ENCODE measurements at places on chromosomes 7 and 10. TPM values are rescaled to one million over a fixed set of nuclear protein-coding genes. Genes with fewer than 3 reads are reported as not detected.
A peak's percentile ranks its signal among the peaks of the same experiment; 100 is the strongest.

DNA sequence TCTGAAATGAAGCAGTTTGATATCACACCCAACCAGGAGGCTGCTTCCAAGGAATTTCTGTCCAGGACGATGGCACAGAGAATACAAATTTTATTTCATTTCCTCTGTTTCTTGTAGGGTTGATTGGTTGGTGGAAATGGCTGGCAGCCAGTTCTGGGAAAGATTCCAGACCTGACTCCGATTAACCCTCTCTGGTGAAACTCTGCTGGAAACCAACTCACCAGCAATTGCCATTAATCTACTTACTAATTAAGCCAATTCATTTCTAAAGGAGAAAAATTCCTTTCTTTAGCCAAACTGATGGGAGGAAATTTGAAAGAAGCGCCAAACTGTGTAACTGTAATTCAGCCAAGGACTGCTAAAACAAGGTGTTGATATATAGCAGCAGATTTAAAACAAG is 10.7 kb downstream of the PTF1A start:
- H3K4me3 ChIP-seq: no peak overlapping the region
- H3K27ac ChIP-seq: no peak overlapping the region
- H3K27me3 ChIP-seq: peaks cover 99% of the 10 kb centered on the region
- DNase-seq: peak; percentile 21

- H3K27ac ChIP-seq: no peak overlapping the region
- no peaks in the 10 kb centered on the region for H3K27me3 ChIP-seq
- no peaks in the 10 kb centered on the region for H3K36me3 ChIP-seq
Measured at GRCh38 chr10:34880817-34881216, 65.7 kb upstream of the PARD3 start.

DNA sequence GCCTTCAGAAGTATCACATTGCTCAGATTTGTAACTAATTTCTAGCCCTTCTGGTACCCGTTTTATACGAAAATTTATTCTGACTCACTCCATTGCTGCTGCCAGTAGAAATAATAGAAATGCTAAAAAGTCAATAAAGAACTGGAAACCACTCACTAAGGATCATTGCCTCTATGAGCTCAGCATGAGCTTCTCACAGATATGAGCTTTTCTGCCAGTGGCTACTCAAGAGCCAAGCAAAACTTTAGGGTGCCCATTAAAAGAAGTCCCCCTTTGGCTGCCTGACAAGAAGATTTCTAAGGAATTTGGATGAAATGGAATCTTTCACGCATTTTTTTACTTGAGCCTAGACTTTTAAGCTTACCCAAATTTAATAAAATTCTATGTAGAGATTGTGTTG is 52.5 kb downstream of the GPR37 start:
- no peaks in the 10 kb centered on the region for H3K27me3 ChIP-seq
- DNase-seq: peak; percentile 29
- H3K36me3 ChIP-seq: no peaks in the 10 kb centered on the region
- peaks cover 6% of the 10 kb centered on the region for H3K4me1 ChIP-seq
- H3K27ac ChIP-seq: no peak overlapping the region
- H3K4me3 ChIP-seq: no peak overlapping the region

DNA sequence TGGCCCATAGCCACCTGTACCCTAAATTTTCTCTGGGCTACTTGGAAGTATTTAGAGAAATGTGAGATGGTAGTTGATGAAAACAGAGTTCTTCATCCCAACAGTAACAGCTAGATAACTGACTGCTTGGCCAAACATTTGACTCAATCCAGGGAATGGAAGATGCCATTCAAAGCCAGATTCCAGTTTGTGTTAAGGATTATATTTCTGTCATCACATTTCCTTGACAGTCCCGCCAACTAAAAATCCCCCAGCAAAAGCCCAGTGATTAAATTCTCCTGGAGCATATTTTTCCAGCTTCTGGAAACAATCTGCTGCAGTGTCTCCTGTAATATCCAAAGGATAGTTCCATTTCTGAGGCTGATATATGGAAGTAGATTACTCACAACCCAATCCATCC is 45.4 kb upstream of the PTN start:
- H3K27ac ChIP-seq: no peak overlapping the region
- H3K27me3 ChIP-seq: peaks cover 3% of the 10 kb centered on the region
- DNase-seq: no peak
- no peaks in the 10 kb centered on the region for H3K4me1 ChIP-seq

DNA sequence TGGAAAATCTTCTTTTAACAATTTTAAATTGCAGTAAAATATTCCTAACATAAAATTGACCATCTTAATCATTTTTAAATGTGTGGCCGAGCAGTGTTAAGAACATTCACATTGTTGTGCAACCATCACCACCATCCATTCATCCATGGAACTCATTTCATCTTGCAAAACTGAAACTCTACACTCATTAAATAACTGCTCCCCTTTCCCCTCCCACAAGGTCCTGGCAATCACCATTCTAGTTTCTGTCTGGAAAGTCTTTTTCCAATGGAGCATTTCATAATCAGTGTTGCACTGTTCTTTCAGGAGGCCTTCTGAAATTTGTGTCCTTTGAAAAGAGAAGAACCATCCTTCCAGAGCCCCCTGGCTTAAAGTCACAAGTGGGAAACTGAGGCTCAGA is 233.1 kb downstream of the PLXNA4 start:
- no peak overlapping the region for H3K27ac ChIP-seq
- H3K27me3 ChIP-seq: peaks cover 30% of the 10 kb centered on the region
- no peaks in the 10 kb centered on the region for H3K4me1 ChIP-seq
- no peak for DNase-seq

DNA sequence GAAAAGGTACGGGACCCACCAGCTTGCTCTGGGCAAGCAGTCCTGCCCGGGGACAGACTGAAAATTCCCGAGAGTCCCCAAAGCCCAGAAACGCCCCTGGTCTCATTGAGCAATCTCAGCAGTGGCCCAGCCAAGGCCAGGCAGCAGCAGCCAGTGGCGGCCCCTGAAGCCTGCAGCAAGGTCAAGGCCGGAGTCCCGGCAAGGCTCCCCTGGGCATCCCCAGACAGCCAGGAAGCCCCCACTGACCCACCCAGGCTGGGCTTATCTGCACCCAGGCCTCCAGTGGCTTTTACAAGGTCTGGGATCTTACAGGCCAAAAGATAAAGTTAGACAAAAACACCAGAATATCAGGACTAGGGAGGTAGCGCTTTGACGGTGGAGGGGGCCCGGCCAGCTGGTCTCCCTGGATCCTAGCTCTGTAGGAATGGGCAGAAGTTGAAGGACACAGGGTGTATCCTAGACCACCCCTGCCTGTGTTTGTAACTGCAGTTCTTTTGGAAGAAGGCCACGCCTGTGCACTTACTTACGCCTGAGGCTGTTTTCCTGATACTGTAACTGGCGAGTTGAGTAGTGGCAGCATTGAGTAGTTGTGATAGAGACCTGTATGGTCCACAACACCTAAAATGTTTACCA is 130.5 kb upstream of the NPS start:
- H3K27me3 ChIP-seq: no peaks in the 10 kb centered on the region
- no peaks in the 10 kb centered on the region for H3K36me3 ChIP-seq
- H3K27ac ChIP-seq: no peak overlapping the region
- DNase-seq: no peak
- no peaks in the 10 kb centered on the region for H3K4me1 ChIP-seq

DNA sequence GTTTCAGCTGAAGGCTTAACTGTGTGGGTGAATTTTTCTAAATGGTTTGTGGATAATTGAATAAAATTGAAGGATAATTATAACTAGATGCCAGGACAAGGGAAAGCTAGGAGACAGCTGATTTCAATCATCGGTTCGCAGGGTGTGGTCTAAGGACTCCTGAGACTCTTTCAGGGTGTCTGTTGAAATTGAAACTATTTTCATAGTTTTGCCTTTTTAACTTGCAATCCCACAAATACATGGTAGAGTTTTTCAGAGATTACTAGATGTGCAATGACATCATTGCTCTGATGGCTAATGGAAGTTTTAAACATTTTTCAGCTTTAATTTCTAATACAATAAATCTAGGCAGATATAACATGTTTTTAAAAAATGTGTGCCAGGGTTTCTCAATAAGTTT is 18.5 kb downstream of the TRUB1 start:
- no peaks in the 10 kb centered on the region for H3K4me1 ChIP-seq
- no peaks in the 10 kb centered on the region for H3K27me3 ChIP-seq
- peaks cover 10% of the 10 kb centered on the region for H3K36me3 ChIP-seq

DNA sequence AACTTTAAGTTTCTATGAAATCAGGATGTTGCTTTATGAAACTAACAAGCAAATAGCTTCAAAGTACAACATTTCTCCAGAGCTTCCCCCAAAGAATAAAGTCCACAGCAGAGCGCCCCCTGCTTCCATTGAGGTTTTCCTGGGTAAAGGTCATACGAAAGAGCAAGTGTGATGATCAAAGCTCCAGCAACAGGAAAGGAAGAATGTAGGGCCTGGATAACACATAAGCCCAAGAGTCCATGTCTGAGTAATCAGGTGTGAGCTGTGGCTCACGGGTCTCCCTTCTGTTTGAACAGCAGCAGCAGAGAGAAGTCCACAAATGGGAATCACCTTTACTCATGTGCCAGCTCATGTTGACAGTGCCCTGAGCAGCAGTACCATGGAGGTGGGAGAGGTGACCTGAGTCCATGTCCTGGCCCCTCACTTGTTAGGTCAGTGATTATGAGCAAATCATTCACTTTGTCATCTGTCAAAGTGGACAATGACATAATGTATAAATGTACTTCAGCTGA is 50.5 kb downstream of the MRPL32 start:
- H3K27me3 ChIP-seq: no peaks in the 10 kb centered on the region
- no peaks in the 10 kb centered on the region for H3K4me1 ChIP-seq
- DNase-seq: no peak
- no peaks in the 10 kb centered on the region for H3K36me3 ChIP-seq
- H3K4me3 ChIP-seq: no peak overlapping the region

The OPALIN gene
- not detected for total RNA-seq

The BTBD16 gene
- total RNA-seq: not detected
